ENCODE measurements at places on chromosomes 12 and 14.

- no peak for DNase-seq
Measured at GRCh38 chr14:58455593-58456265, 28.2 kb downstream of the KIAA0586 start.

DNA sequence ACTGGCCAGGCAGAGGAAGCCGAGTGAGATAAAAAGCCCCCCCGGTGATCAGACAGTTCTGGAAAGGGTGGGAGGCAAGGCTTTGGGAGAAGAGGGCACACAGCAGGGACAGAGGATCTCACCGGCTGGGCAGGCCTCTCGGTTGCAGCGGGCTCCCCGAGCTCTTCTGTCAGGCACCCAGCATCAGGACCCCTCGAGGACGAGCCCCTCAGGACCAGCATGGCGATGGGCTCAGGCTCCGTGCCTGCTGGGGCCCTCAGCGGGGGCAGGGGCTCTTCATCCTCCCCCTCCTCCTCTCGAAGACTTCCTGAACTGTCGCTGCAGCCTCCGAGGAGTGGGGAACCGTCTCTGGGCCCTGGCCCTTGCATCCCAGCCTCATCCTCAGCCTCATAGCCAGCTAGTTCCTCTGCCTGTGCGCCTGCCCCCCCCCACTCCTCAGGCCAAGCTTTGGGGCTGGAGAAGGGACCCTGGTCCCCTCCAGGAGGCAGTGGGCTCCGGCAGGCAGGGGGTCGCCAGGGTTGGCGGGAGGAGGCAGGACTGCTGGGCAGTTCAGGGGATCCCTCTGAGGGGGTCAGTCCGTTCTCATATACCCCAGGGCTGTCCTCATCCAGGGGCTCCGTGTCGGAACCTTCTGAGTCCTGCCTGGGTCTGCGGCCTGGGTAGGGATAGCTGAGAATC is 3.4 kb upstream of the AP1G2 start:
- DNase-seq = no peak

- no peak for DNase-seq
Measured at GRCh38 chr12:52295663-52296062, 4.3 kb upstream of the KRT81 start.

- DNase-seq = no peak
Measured at GRCh38 chr14:90883782-90884181, 67.6 kb upstream of the TTC7B start.

DNA sequence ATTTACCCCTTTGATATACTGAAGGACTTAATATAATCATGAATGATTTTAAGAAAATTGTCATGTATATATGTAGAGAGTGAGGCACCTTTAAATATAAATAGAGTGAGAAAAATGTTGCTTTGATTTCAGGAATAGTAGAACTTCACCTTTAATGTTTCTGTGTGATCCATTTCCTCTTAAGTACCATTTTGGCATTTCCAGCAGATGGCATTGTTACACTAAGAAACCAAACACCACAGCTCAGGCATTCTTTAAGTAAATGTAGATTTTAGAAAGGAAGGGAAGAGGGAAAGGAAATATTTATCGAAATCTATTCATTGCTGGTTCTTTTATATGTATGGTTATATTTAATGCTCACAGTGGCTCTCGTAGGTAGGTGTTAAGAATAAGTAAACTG is 556.7 kb upstream of the FBXO33 start:
- DNase-seq = peak; percentile 27

DNA sequence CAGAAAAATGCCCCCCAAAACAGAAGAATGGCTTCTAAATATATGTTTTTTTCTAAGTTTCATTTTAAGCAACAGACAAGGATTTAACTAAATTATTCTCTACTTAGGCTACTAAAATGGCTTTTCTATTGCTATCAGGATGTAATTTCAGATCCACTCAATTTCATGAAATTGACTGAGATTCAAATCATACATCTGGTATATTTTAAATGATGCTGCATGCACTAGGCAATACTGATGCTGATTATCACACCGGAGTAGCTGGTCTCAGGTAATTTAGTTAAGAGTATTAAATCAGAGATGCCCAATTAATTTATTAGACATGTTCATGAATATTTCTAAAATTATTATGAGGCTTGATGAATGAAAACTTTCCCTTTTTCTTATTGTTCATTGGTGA is 151.7 kb downstream of the APAF1 start:
- DNase-seq = no peak

DNA sequence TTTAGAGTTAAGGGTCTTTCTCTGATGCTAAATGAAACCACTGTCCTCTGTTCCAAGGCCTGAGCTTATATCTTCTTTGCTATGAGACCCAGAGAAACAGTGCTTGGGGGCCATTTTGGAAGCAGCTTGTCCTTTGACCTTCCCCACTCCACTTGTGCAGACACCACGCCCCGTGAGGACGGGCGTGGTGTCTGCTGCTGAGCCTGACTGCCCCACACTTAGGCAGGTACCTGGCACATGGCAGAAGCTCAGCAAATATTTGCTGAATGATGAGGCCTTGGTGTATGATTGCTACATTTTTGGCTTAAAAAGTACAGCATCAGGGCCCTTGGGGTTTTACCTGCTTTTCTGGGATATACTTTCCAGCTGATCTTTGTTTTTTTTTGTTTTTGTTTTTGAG is 69.9 kb downstream of the RASSF3 start:
- DNase-seq = no peak

GRCh38 chr14:73245480-73246325 is 8.4 kb downstream of the PAPLN start:
- DNase-seq = no peak

GRCh38 chr14:94161058-94161457 is 13.1 kb upstream of the PPP4R4 start:
- DNase-seq = no peak

- no peak for DNase-seq
Measured at GRCh38 chr14:63214417-63215196, 10.4 kb downstream of the RHOJ start.

GRCh38 chr12:48882315-48882687 is 16.6 kb upstream of the RND1 start:
- DNase-seq = no peak

- no peak for DNase-seq
Measured at GRCh38 chr12:123752046-123752445, 10.1 kb upstream of the DNAH10 start.

DNA sequence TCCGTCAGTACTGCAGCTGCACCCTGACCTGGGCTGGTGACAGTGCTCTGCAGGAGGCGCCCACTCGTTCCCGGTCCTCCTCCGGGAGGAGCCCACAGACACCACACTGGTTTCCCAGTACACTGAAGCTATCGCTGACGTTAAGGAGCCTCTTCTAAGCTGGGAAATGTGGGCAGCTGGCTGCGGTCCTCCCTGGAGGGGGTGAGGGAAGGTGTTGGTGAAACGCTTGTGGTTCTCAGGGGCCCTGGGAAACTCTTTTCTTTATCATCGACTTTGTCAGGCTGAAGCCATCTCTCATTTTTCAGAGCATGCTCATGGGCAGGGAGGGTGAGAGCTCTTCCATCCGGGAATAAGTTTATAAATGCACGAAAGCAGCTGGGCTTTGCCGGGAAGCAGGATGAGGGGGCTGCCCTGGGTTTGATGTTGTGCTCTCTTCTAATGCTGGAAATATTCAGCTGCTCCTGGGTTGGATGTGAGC is 176.0 kb downstream of the CHST11 start:
- DNase-seq = peak; percentile 43

DNA sequence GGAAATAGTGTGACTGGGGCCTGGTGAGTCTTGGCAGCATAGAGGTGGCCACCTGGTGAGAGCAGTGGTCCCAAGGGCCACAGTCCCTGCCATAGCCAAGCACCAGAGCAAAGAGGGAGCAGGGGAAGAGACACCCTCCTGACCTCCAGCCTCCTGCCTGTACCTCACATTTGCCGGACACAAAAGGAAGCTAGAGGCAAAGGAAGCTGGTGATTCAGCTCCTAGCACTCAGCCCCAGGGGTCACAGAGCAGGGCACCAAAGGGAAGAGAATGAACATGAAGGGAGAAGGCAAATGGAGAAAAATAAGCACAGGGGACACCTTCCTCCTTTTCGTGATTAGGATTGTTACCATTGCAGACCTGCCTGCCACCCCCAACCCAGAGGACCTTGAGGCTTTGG is 216.8 kb downstream of the ZFP36L1 start:
- no peak for DNase-seq

Measured in NCI-H1417 (cell line).